IMR-90 (cell line): ENCODE measurements at places on chromosomes 5 and 9.

GRCh38 chr9:121646992-121647391, 4.4 kb upstream of the DAB2IP start:
- no peak for DNase-seq
- H3K4me1 ChIP-seq, result peaks cover 9% of the 10 kb centered on the region; the same call in 1 of the 2 replicates
- no peak overlapping the region for H3K4me3 ChIP-seq
- peaks cover 3% of the 10 kb centered on the region; the same call in 1 of the 2 replicates for H3K27me3 ChIP-seq
- no peak overlapping the region for H3K27ac ChIP-seq
- H3K36me3 ChIP-seq, result no peaks in the 10 kb centered on the region

DNA sequence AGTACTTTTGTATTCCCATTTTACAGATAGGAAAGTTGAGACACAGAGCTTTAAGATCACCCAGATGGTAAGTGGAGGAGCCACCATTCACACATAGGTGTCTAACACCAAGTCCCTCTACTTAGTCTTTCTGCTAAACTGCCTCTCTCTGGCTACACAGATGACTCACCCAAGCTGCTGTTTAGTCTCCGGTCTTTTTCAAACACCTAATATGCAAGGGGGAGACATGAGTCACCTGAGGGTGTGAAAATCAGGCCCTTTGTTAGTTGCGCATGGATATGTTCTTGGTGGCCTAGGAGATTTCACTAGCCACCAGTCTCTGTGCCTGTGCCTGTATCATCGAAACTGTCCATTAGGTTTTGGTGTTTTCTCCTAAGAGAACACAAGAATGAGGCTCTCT, 117.8 kb downstream of the MAST4 start:
- no peaks in the 10 kb centered on the region for H3K4me1 ChIP-seq
- no peak for DNase-seq
- no peaks in the 10 kb centered on the region for H3K36me3 ChIP-seq
- no peak overlapping the region for H3K27ac ChIP-seq

DNA sequence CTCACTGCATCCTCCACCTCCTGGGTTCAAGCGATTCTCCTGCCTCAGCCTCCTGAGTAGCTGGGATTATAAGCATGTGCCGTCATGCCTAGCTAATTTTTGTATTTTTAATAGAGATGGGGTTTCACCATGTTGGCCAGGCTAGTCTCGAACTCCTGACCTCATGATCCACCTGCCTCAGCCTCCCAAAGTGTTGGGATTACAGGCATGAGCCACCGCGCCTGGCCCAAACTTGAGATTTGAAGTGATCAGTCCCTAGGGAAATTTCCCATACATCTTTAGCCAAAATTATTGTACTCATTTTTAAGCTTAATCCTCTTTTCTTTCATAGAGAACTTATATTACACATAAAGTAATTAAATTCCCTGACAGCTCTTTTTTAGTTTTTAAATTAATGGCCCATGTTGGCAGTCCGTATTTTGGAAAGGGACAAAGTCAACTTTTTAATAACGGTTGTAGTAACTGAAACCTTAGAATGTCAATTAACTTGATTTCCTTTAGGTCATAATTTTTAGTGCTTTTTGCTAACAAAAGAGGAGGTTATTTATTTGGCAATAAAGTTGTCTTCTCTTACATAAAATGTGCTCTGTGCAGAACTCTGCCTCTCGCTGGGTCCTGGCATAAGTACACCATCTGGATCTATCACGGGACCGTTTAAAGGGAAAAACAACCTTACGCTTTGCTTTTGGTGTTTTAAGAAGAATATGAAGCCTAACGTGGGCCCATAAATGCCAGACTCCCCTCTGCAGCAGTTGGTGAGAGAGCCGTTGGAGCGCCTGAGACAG, 142.3 kb upstream of the OTULINL start:
- H3K4me1 ChIP-seq, result peaks cover 40% of the 10 kb centered on the region
- H3K27ac ChIP-seq, result peak overlapping the region; percentile 53
- peaks cover 43% of the 10 kb centered on the region for H3K36me3 ChIP-seq
- no peak overlapping the region for H3K4me3 ChIP-seq
- no peaks in the 10 kb centered on the region for H3K27me3 ChIP-seq

DNA sequence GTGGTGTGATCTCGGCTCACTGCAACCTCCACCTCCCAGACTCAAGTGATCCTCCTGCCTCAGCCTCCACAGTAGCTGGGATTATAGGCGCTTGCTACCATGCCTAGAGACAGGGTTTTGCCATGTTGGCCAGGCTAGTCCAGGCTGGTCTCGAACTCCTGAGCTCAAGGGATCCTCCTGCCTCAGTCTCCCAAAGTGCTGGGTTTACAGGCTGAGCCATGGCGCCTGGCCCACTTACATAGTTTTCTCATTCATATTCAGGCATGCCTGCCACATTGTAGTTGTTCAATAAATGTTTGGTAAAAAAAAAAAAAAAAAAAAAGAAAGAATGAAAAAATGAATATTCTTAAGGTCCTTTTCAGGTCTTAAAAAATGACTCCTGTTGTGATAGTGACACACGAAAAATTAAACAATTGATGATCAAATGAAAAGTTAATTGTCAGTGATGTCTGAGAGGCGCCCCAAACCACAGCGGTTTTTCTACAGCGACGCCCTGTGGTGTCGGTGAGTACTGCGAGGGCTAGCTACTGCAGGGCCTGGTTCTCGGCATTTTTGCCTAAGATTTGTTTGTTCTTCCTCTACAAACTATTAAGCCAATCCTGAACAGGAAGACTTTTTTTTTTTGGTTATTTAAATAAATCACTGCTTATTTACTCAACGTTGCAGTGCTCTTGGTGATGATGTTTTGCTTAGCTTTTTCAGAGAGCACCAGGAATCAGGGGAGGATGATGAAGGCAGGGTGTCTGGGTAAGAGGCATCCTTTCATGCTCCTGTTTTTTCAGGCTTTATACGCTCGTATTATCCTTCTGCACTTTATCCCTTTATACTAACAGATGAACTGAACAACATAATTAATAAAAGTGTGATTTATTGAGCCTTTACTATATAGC, 67.0 kb upstream of the DPYSL3 start:
- H3K27ac ChIP-seq, result no peak overlapping the region
- no peak overlapping the region for H3K4me3 ChIP-seq
- H3K4me1 ChIP-seq, result peaks cover 2% of the 10 kb centered on the region; the same call in 1 of the 2 replicates
- H3K27me3 ChIP-seq, result no peaks in the 10 kb centered on the region
- peak; percentile 29 for DNase-seq
- H3K36me3 ChIP-seq, result no peaks in the 10 kb centered on the region

DNA sequence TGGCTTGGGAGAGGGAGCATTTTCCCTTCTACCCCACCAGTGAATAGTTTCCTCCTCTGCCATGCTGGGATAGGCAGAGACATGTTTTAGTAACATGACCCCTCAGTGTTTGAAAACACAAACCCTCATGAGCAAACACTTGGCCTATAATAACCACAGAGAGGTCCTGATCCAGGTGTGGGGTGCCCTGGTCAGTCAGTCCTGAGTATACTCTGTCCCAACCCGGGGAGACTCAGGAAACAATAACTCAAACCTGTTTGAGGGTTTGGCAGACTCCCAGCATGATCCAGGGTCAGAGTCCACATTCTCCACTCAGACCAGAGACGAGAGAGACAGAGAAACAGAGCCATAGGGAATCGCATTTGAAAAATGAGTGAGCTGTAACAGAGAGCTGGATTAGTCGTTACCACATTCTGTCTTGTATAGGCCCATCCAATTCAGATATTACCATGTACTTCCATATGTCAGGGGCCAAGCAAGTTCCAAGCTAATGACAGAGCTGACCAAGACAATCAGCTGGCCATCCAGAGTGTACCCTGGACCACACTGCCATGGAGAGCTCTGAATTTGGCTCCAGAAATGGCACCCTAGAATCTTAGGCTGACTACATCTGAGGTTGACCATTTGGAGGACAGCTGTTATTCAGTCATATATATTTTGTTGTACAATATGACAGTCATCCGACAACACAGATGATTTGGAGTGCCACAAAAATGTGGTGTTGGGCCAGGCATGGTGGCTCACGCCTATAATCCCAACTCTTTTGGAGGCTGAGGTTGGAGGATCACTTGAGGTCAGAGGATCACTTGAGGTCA, 4.2 kb upstream of the CA9 start:
- no peaks in the 10 kb centered on the region for H3K27me3 ChIP-seq
- H3K4me1 ChIP-seq, result peaks cover 25% of the 10 kb centered on the region
- peak; percentile 76 for DNase-seq
- H3K36me3 ChIP-seq, result no peaks in the 10 kb centered on the region

DNA sequence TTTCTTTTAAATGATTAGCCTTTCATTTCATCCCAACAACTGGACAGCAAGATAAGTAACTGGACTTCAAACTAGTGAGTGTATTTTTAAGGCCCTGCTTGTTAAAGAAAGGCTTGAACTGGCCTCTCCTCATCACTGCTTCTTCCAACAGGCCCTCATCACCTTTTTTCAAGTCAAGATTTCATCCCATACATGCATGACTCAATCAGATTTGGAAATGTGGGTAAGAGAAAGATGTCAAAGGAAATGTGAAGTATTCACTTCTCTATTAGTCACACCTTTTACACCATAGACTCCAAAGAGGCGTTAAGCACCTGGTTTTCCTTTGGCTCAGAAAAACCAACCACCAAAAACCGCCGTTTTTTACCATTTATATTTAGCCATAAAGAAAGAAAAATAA, 4.9 kb downstream of the NR4A3 start:
- DNase-seq, result no peak
- H3K4me3 ChIP-seq, result no peak overlapping the region
- H3K4me1 ChIP-seq, result no peaks in the 10 kb centered on the region
- H3K27me3 ChIP-seq, result no peaks in the 10 kb centered on the region
- no peak overlapping the region for H3K27ac ChIP-seq

DNA sequence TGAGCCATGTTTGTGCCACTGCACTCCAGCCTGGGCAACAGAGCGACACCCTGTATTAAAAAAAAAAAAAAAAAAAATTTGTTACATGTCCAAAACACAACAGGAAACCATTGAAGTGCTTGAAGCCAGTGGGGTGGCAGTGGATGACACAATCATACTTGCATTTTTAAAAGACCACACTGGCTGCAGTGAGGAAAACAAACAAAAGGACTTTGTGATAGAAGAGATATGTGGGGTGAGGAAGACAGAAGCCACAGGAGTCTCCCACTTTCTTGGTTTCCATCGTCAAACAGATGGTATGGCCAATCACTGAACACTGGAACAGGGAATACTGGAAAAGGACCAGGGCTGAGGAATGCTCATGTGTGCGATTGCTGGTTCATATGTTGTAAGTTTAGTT, 20.9 kb upstream of the COMMD10 start:
- H3K27me3 ChIP-seq, result peaks cover 1% of the 10 kb centered on the region; the same call in 1 of the 2 replicates
- no peak overlapping the region for H3K27ac ChIP-seq
- H3K4me1 ChIP-seq, result no peaks in the 10 kb centered on the region
- no peak overlapping the region for H3K4me3 ChIP-seq
- no peak for DNase-seq

- H3K27ac ChIP-seq, result no peak overlapping the region
- no peak overlapping the region for H3K4me3 ChIP-seq
- DNase-seq, result peak; percentile 52
- no peaks in the 10 kb centered on the region for H3K27me3 ChIP-seq
- no peaks in the 10 kb centered on the region for H3K4me1 ChIP-seq
Observed at GRCh38 chr5:102886586-102886985, 131.5 kb downstream of the PAM start.

DNA sequence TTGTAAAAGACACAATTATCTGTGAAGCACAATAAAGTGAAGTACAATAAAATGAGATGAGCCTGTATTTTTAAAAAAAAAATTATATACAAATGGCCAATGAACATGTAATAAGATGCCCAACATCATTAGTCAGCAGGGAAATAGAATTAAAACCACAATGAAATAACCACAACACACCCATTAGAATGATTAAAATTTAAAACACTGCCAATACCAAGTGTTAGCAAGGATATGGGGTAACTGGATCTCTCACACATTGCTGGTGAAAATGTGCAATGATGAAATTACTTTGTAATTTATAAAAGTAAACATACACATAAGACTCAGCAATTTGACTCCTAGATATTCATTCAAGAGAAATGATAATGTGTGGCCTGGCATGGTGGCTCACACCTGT, 62.8 kb downstream of the SHOC1 start:
- H3K27me3 ChIP-seq, result no peaks in the 10 kb centered on the region
- H3K4me3 ChIP-seq, result no peak overlapping the region
- peaks cover 6% of the 10 kb centered on the region for H3K4me1 ChIP-seq

DNA sequence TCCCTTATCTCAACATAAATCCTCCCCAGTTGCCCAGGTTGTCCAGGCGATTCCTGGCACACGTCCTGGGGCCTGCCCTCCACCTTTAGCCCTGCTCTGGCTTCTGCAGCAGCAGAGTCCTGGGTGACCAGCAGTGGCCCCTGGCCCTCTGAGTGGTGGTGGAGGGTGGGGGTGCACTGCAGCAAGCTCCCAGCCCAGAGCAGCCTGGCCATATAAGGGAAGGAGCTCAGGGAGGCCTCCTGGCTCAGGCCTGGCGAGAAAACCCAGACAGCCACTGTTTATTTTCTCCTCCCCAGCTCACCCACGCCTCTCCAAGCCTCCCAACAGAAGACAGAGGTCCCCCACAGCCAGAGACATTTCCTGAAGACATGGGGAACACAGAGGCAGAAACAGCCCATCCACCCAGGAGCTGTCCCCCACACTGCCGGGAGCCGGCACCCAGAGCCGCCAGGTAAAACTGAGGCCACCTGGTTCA, 44.7 kb upstream of the IL17B start:
- peaks cover 63% of the 10 kb centered on the region for H3K4me1 ChIP-seq
- no peaks in the 10 kb centered on the region for H3K27me3 ChIP-seq
- peak overlapping the region; percentile 82 for H3K27ac ChIP-seq
- peak; percentile 85 for DNase-seq
- no peak overlapping the region for H3K4me3 ChIP-seq

- DNase-seq, result no peak
- H3K4me3 ChIP-seq, result no peak overlapping the region
- no peaks in the 10 kb centered on the region for H3K36me3 ChIP-seq
Observed at GRCh38 chr5:175829813-175830585, 41.4 kb upstream of the CPLX2 start.

GRCh38 chr5:78506261-78507024, 142.1 kb downstream of the LHFPL2 start:
- peak overlapping the region; percentile 4; the same call in 1 of the 2 replicates for H3K27ac ChIP-seq
- H3K4me3 ChIP-seq, result no peak overlapping the region
- peaks cover 3% of the 10 kb centered on the region; the same call in 1 of the 2 replicates for H3K36me3 ChIP-seq
- peak; percentile 39 for DNase-seq
- peaks cover 51% of the 10 kb centered on the region for H3K4me1 ChIP-seq

GRCh38 chr9:15333376-15333881, 26.4 kb upstream of the TTC39B start:
- DNase-seq, result no peak
- no peak overlapping the region for H3K27ac ChIP-seq
- peaks cover 6% of the 10 kb centered on the region; the same call in 1 of the 2 replicates for H3K27me3 ChIP-seq
- H3K36me3 ChIP-seq, result no peaks in the 10 kb centered on the region

- peak overlapping the region; percentile 48; the same call in 1 of the 2 replicates for H3K27ac ChIP-seq
- peak; percentile 8 for DNase-seq
- H3K36me3 ChIP-seq, result no peaks in the 10 kb centered on the region
- peaks cover 8% of the 10 kb centered on the region for H3K4me1 ChIP-seq
- no peak overlapping the region for H3K4me3 ChIP-seq
- H3K27me3 ChIP-seq, result no peaks in the 10 kb centered on the region
Observed at GRCh38 chr5:163916376-163916775, 411.0 kb downstream of the MAT2B start.

- H3K4me1 ChIP-seq, result peaks cover 10% of the 10 kb centered on the region
- H3K27ac ChIP-seq, result no peak overlapping the region
- no peak overlapping the region for H3K4me3 ChIP-seq
- peak; percentile 47 for DNase-seq
- no peaks in the 10 kb centered on the region for H3K36me3 ChIP-seq
Observed at GRCh38 chr5:143208781-143209510, 194.5 kb downstream of the NR3C1 start.
